ENCODE measurements at places on chromosomes 3 and 15.

DNA sequence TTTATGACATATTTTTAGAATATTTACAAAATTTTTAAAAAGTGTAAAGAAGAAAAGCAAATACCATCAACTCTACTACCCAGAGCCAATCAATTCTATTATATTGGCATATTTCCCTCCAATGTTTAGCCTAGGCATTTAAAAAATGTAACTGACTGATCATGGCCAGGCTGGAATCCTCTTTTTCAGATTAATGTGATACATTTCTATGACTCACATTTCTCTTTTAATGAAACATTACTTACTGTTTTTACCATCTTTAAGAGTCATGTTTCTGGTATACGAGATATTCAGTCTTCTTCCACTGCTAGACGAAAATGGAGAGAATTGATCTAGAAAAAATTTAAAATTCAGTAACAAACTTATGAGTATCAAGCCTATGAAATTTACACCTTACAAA is 53.4 kb upstream of the DCUN1D1 start:
- no peak for DNase-seq

GRCh38 chr3:194267744-194268653 is 83.1 kb downstream of the CPN2 start:
- no peak for DNase-seq

GRCh38 chr15:58069008-58069407 is 3.5 kb upstream of the ALDH1A2 start:
- DNase-seq: no peak

DNA sequence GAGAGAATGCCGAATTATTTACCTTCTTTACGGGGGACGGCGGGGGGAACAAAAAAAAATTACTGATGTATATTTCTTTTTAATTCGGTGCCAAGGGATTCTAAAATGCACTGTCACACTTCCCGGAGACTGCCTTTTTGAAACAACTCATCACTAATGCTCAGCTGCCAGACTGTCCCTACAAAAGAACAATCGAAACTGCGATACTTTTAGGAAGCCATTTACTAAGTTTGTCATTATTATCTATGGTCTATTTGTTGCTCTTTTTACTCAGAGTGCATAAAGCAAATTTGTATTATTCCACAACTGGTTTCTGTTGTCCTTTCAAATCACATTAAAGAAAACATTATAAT is 60.8 kb downstream of the TM4SF4 start:
- no peak for DNase-seq

GRCh38 chr3:102081572-102082289 is 232.4 kb downstream of the NFKBIZ start:
- peak; percentile 25 for DNase-seq

DNA sequence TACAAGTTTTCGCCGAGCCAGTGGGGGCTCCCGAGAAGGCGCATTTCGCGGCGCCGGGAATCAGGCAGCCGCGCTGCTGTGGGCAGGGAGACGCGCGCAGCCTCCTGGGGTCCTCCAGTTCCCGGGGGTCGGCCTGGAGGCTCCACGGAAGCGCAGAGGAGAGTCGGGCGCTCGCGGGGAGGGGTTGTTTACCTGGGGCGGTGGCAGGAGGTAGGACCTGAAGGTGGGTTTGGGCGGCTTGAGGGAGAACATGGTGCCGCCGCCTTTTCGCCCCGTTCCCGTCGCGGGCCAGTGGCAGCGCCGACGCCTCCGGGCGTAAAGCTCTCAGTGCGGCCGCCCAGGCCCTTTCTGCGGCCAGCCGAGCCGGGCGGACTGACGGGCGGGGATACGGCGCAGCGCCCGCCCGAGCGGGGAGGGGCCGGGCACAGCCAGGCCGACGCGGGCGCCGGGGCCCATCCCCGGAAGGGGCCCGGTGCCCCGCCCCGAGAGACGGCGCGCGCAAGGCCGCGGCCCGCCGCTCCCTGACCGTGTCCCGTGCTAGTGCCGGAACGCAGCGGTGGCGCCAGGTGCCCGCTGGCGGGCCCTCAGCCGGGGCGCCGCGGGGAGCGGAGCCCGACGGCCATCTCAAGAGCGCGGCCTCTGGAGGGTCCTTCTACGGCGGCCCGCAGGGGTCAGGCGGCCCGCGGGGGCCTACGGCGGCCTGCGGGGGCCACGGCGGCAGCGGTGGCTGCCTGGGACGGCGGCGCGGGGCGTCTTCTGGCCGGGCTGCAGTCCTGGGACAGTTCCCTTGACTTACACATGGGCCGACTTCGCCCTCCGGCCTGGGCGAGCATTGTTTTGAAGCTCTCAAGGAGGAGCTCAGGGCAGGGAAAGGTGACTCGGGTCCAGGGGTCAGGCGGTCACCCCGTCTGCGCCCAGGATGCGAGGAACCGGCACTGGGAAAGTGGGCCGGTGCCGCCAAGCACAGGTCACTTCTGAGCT is at the start of gene MTMR10:
Gene MTMR10, minus strand, starts transcription at position 374 of the 981 bp plus-strand sequence. Its CDS starts 122 bp downstream, at position 252.
- DNase-seq: peak; percentile 33

DNA sequence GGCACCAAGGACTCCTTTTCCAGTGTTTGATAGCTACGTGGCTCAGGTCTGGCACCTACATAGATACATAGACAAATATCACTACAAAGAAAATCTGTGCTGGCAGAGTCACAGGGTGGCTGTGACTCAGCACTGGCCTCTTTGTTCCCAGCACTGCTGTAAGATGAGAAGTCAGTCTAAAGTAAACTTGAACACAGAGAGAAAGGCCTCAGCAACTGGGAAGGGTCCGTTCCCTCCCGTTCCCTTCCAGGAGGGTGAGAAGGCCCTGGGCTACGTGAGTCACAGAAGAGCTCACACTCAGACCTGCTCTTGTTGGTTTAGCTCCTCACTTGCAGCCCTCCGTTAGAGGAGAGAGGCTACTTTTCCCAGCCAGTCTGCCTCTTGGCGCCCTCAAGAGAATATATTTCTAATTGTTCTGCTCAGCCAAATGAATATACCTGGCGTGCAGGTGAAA is 23.1 kb downstream of the ANXA2 start:
- no peak for DNase-seq

- DNase-seq: no peak
Observed at GRCh38 chr3:171788546-171789351, 21.5 kb downstream of the PLD1 start.

GRCh38 chr15:101620671-101621070 is 31.5 kb downstream of the TM2D3 start:
- DNase-seq: no peak

GRCh38 chr3:195178124-195178910 is 92.6 kb downstream of the XXYLT1 start:
- DNase-seq: peak; percentile 62

GRCh38 chr3:171792531-171792930 is 17.8 kb downstream of the PLD1 start:
- DNase-seq: peak; percentile 22

DNA sequence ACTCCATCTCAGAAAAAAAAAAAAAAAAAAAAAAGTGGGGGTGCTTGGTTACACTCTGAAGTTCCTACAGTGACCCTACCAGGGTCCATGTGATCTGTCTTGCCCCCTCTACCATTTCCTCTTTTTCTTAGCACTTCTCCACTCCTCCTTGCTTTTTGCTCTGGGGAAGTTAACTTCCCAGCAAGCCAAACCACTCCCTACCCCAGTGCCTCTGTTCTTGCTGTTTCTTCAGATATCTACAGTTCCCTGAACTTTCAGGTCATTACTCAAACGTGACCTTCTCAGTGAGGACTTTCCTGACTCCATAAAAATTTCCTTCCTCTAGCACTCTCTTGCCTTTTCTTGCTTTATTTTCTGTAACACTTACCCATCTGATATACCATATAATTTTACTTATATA is 61.1 kb upstream of the GCNT3 start:
- DNase-seq: no peak

GRCh38 chr3:127735767-127736693 is 63.3 kb downstream of the ABTB1 start:
- DNase-seq: no peak

DNA sequence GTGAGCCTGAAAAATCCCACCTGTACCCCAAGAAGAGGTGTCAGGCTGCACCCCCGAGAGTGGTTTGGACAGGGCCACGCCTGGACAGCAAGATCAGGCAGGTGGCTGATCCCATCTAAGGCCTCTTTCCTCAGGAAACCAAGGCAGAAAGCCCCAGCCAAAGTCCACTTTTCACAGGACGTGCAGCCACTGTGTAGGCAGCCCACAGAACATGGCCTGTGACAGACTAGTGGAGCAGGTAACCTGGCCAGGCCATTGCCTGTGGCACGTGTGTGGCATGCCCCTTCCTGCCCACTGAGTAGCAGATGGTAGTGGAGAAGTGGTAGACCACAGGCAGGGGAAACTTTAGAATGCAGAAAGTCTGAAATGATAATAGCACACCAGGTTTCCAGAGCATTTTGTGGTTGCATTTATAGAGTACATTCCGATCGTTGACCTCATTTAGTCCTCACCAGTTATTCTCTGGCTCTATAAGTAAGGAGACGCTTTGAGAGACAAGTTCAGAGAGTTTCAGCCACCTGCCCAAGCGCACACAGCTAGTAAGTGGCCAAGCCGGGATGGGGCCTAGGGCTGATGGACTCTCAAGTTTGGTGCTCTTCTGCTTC is 68.7 kb downstream of the AAGAB start:
- no peak for DNase-seq

DNA sequence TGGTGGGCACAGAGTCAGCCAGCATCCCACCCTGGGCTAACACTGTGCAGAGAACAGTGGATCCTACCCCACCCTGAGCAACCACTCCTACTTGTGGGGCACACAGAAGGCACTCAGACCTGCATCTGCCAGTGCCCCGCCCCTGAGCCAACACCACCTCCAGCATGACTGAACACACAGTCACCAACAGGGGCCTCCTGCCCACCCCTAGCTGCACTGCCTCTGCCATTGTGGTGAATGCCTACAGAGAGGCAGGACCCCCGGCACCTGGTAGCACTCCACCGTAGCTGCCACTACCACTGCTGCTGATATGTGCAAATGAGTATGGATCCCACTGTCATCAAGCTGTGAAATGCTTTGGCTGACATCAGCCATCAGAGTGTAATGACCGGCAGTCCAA is 123.1 kb downstream of the ADAMTSL3 start:
- no peak for DNase-seq

DNA sequence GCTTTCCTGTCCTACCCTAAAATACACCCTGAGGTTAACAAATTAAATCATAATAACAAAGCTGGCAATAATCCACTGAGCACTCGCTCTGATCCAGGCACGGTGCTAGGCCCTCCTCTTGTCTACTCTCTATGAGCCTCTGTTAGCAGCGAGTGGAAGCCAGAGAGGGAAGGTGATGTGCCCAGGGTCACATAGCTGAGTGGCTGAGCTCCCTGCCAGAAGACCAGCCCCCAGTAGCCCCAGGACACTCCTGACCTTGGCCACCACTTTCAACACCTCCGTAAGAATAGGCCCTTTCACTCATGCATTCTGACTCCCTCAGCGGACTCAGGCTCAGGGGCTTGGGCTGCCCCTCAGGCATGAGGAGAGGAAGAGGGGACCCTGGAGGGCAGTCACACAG is 9.5 kb upstream of the PRKCD start:
- no peak for DNase-seq

GRCh38 chr3:24493746-24494617 is 668 bp downstream of the THRB start:
- no peak for DNase-seq

- peak; percentile 48 for DNase-seq
Observed at GRCh38 chr3:53045518-53046170, at the start of gene SFMBT1. SFMBT1 (minus strand) TSS chr3:53046073; CDS start chr3:52969128, 76,945 bp downstream.

- DNase-seq: no peak
Observed at GRCh38 chr15:62737551-62737950, 305.0 kb upstream of the TPM1 start.

- no peak for DNase-seq
Observed at GRCh38 chr3:129746629-129747028, 140.2 kb upstream of the PLXND1 start.

DNA sequence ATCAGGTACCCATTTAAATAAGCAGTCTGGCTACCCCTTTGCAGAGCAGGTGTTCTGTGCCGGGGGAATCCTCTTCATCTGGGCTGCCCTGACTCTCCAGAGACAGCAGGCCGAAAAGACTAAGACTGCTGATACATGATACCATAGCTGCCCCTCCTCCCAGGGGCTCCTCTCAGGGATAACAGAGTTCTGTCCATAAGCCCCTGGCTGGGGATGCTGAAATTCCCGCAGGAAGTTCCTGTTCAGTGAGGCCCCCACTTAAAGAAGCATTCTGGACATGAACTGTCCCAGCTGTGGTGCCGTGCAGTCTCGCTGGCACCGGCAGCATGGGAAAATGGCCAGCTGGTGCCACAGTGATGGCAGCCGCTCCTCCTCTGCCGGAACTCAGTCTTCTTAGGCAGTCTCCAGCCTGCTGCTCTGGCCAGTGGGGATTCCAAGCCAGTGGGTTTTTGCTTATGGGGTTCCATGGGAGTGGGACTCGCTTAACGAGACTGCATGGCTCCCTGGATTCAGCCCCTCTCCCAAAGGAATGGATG is 1026.2 kb downstream of the NAALADL2 start:
- no peak for DNase-seq

DNA sequence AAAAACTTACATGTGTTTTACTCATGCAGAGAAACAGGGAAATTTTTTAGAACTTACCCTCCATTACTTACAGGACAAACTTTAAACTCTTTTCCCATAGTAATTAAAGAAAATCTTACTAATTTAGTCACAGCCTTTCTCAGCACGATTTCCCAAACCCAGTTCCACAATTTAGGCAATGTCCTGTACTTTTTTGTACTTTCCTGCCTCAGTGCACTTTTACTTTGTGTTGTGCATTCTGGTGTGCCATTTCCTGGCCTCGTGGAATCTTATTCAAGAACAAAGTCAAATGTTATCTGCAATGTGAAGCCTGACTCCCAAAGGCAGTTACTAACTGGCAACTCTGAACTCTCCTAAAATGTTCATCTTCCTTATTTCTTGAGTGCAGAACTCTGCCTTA is 1.9 kb downstream of the SLC33A1 start:
- no peak for DNase-seq

DNA sequence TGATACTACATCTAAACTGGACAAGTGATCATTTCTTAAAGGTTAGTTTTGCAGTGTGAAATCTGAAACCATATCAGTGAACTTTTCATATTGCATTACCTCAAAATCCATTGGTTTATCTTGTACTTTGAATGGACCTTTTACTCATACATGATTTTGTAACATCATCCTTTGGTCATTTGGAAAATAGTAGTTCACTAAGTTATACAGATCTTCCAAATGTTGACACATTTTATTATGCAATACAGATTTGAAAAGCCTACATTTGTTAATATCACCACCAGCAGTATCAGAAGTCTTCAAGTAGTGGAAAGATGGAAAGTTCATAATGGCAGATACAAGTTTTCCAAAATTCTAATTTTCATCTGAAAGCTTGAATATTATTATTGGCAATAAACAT is 64.0 kb upstream of the CDV3 start:
- no peak for DNase-seq

DNA sequence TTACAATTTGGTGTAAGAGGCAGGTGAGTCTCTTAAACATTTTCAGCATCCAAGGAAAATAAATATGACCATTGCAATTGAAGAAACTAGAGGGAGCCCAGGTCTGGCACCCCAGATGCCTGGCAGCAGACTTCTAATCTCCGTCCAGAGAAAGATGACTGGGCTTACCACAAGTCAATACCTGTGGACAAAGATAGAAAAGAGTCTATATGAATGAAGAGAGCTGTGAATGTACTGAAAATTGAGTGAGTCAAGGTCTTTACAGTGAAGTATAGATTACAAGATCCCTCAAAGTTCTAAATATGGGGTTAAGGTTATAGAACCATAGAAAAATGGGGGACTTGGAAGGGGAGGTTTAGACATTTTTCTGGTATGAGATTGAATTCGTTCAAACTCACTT is 827.4 kb upstream of the NR2F2 start:
- no peak for DNase-seq

All from bone marrow (tissue), 2 donors.